ENCODE measurements at places on chromosomes 5 and 9.

DNA sequence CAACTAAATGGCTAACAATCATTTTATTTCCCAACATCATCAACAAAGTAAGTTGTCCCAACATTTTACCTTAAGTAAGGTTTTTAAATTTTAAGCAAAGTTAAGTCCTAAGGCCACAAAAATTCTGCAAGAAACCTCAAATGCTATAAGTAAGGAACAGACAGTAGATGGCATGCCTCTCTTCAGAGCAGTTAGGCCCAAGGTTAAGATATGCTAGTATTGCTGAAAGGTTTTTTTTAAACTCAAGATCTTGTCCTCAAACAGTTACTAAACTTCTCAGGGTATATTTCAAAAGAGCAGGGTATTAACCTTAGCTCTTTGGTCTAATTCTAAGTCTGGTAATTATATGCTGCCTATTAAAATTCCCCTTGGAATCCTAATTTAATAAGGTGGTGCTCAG is 35.1 kb downstream of the PJA2 start:
- DNase-seq = peak; percentile 12

DNA sequence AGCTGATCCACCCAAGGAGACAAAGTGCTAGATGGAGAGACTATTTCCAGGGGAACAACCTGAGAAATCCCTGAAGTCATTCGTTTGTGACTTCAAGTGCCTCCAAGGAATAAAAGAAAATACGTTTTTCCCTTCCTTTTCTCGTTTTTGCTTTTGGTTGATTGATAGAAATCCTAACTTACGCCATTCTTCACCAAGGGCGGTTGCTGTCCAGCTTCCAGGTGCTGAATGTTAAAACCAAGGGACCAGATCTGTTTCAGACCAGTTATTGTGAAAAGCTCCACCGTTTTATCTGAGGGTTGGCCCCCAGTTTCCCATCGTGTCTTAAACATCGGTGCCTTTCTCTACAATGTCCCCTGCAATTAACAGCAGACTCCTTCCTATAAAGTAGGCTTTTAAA is 600.7 kb upstream of the SGCD start:
- DNase-seq = peak; percentile 73

- DNase-seq = no peak
Observed at GRCh38 chr9:89543111-89543510, 45.2 kb upstream of the SEMA4D start.

DNA sequence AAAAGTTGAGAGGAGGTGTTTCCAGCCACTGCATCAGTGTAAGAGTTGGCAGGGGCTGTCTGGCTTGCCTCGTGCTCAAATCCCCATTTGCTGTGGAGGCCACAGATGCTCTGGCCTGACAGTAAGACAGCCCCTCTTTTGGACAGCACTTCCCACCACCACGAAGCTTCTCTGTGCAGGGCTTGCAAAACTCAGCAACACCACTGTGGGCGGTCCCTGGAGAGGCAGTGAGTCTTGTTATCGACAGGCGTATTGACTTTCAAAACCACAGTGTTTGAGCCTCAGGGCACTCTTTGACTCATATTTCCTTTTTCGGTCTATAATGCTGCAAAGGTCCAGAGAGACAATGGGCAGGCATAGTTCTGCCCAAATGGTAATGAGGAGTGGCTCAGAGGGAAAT is 539.5 kb downstream of the EBF1 start:
- peak; percentile 6 for DNase-seq

GRCh38 chr5:34656001-34656699 is at the start of gene RAI14:
RAI14 (plus strand) TSS chr5:34656328; CDS start chr5:34686920, 30,592 bp downstream.
- DNase-seq = peak; percentile 86

DNA sequence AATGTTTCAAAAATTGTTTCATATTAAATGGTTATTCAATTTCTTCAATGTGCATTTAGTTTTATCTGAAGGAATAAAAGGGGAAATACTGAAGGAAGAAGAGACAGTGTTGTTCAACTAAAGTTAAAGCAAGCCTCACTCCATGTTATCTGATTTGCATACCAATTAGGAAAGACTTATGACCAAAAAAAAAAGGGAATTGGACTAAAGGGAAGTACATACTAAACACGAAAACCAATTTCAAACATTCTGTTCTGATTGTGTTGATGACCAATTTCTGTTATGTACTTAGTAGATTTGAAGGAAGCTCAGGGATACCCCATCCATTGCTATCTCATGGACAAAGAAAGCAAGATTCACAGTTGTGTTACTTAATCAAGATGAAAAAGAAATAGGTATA is 4.9 kb upstream of the GAPT start:
- no peak for DNase-seq

GRCh38 chr9:6757132-6757455 is 679 bp upstream of the KDM4C start:
- peak; percentile 72 for DNase-seq

DNA sequence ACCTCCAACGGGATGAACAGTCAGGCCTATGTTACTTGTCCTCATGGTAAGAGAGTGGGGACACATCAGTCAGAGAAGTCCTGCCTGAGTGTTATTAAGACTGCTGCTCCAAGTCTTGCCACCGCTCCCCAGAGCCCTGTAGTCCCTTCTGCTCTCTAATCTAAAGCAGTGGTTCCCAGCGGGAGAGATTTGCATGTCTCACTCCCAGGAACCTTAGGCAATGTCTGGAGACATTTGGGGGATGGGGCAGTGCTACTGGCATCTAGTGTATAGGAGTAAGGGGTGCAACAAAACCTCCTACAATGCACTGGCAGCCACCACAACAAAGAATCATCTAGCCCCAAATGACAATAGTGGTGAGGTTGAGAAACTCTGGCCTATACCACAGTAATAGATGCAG is 2.6 kb upstream of the SVEP1 start:
- DNase-seq = peak; percentile 35
